ENCODE measurements at places on chromosomes 2 and 18.

DNA sequence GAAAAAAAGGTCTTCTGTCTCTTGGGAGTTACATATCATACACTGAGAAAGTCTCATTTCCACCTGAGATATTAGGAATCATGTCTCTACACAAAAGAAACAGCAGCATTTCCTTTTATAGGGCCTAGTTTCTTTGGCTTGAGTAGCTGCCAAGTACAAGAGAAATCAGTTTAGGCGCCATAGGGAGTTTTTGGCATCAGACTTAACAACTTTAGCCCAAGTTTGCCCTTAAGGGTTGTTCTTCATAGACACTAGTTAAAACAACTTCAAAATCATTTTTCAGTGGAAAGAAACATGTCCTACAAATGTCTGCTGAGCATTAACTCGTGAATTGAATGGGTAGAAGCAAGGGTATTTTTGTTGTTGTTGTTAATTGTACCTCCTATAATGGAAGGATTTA is 587.0 kb upstream of the DSEL start:
- DNase-seq = no peak

- no peak for DNase-seq
Observed at GRCh38 chr2:196468394-196468793, 171.1 kb upstream of the CCDC150 start.

DNA sequence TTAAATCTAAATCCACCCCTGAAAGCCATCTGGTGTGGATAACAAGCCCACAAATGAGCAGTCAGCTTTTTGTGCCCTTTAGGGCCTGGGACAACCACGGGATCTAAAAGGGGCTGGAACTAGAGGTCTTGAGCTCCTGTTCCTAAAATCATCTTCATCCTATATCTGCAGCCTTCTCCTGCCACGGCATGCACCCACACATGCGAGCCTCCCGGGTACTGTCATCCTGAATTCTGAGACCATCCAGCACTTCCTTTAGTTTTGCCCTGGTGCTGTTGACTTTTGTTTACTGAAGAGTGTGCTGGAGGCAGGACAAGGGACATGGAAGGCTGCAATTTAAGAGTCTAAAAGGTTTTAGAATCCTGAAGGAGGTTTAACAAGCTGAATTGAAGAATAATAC is 183.2 kb downstream of the FAM210A start:
- no peak for DNase-seq

DNA sequence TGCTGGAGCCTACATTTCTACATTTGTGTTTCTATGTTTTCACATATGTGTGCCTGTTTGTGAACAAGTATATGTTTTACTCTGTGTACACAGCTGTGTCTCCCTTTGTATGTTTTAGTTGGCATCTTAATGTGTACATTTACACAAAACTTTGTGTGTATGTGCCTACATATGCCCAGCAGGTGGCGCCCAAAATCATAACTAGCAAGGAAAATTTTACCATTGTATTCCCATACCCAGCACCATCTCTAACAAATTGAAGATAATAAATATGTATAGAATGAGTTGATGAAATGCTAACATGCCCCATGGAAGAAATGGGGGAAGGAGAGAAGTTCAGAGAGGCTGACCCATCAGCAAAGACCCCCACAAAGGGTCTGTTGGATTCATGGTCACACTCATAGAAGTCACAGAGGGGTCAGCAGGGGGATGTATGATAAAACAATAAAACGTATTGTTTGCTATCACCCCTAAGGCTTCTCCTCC is 48.1 kb downstream of the PKDCC start:
- peak; percentile 72 for DNase-seq

DNA sequence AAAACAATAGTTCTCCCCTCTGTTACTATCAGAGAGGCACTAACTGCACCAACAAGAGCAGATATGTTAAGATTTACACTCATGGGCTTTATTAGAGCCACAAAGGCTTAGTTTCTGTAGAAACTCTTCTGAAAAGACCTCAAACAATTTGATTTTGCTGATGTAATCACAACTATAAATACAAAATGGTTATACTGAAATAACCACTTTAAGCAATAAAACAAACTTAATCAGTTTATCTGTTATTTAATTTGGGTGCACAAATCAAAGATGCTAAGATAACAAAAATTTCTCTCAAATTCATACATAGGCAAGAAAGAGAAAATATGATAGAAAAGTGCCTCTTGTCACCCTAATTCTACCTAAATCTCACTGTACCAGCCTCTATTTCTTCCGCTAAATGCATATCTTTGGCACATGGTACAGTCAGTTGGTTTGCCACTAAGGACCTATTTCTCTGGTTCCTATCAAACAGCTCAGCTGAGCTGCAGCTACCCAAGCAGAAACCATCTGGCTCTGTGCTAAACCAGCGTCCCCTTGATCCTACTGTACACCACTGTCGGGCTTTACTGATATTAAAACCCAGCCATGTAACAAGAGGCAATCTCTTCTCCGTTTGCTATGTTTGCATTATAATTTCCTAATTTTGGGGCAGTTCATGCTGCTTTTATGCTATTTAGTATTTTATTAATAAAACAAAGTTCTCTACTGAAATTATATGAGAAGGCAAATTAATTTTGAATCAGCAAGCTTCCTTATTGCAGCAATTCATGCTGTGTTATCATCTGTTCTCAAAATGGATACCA is 60.1 kb downstream of the CWC22 start:
- DNase-seq = no peak

GRCh38 chr2:95300450-95300849 is 3.3 kb downstream of the KCNIP3 start:
- no peak for DNase-seq

- no peak for DNase-seq
Observed at GRCh38 chr2:157946919-157947557, 70.9 kb upstream of the ACVR1 start.

GRCh38 chr18:7177116-7177744 is 53.7 kb upstream of the LRRC30 start:
- peak; percentile 69 for DNase-seq

GRCh38 chr2:99678625-99679024 is 188.8 kb upstream of the REV1 start:
- no peak for DNase-seq

DNA sequence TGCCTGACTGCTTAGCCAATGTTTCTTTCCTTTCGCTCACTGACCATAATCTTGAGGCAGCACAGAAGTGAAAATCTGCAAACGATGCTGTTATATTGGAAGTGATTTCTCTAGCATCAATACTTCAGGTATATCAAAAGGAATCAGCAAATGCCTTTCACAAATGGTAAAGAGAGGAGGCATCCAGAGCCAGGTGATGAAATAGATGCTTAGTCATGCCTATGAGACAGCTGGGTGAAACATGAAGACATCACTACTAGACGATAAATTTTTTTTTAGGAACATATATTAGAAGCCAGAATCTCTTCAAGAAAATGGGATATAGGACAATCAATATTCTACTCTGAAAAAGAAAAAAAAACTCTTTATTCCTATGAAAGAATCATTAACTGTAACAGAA is 249.2 kb upstream of the SLC39A10 start:
- peak; percentile 61 for DNase-seq

- no peak for DNase-seq
Observed at GRCh38 chr2:228377533-228377932, 196.0 kb upstream of the SPHKAP start.

- no peak for DNase-seq
Observed at GRCh38 chr2:48406116-48406515, 123.8 kb upstream of the STON1 start.

DNA sequence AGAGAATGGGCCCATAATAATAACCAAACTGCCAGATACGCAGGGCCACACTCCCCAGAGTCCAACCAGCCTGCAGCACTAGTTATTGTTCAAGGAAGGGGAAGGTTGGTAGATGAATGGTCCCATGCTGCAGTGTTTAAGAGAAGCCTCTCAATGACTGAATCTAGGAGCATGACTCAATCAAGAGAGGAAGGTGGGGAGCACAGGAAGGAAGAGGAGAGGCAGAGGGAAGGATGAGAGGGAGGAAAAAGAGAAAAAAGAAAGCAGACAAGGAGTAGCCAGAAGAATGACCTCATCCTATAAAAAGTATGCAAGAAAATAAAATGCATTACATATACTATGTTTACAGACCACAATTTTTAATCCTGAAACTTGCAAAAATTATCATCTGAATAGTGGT is 174.5 kb downstream of the TCF4 start:
- peak; percentile 52 for DNase-seq

GRCh38 chr2:129812071-129812470 is 167.4 kb upstream of the RAB6C start:
- DNase-seq = no peak

- peak; percentile 89 for DNase-seq
Observed at GRCh38 chr2:188788621-188789020, 185.6 kb upstream of the COL3A1 start.
